ENCODE measurements at places on chromosomes 7 and 10. TPM values are rescaled to one million over a fixed set of nuclear protein-coding genes. Genes with fewer than 3 reads are reported as not detected.

The ENTPD1 gene
- 7.7 TPM for total RNA-seq

The ARHGAP12 gene
- 22.1 TPM for total RNA-seq

The CPXM2 gene
- total RNA-seq = 4.5 TPM

The VAX1 gene
- total RNA-seq = not detected

Data from left ventricle myocardium inferior (tissue), 1 donor.